ENCODE measurements at places on chromosomes 2 and 18.

- no peak for DNase-seq
Measured at GRCh38 chr18:48790226-48790863, 160.4 kb downstream of the SMAD7 start.

- DNase-seq: peak; percentile 93
Measured at GRCh38 chr18:48446582-48447225, 37.5 kb upstream of the ZBTB7C start.

- no peak for DNase-seq
Measured at GRCh38 chr2:85399183-85399455, 11.0 kb downstream of the CAPG start.

GRCh38 chr2:233146194-233146593 is 86.1 kb downstream of the INPP5D start:
- no peak for DNase-seq
